Stomach (tissue), 19 donors: ENCODE measurements at places on chromosomes 13 and 19. TPM values are rescaled to one million over a fixed set of nuclear protein-coding genes. Genes with fewer than 3 reads are reported as not detected.
A peak's percentile ranks its signal among the peaks of the same experiment; 100 is the strongest.

Gene ZNF497
- 4.9 TPM for total RNA-seq

Gene CCDC70
- not detected for total RNA-seq

Gene MBD3L3
- total RNA-seq = not detected

Gene AP1M2
- total RNA-seq = 61.0 TPM

Gene DACT3
- total RNA-seq = 10.3 TPM

Gene RELB
- 3.2 TPM for total RNA-seq

Gene C1QTNF9
- not detected for total RNA-seq

DNA sequence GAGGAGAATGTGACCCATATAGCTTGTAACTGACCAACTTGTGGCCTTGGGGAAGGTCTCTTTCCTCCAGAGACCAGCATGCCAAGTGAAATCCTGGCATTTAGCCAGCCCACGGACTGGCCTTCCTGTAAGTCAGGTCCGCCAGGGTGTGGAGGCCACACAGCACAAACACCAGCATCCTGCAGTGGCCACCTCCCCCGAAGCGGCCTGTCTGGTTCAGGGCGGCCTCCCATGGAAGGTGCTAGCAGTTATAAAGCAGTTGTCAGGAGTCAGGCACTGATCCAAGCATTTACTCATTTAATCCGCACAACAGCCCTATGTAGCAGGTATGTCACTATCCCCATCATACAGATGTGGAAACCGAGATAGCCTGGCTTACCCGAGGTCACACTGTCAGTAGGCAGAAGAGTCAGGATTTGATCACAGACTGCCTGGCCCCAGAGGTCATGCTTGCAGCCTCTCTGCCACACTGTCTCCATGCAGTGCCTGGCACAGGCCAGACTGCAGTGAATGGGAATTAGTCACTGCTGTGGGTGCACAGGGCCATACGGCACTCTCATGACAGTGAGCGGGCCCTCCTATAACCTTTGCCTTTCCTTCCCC, 36.7 kb downstream of the CAPN12 start:
- peaks cover 100% of the 10 kb centered on the region for H3K36me3 ChIP-seq
- peak overlapping the region; percentile 74 for H3K27ac ChIP-seq
- H3K27me3 ChIP-seq = no peaks in the 10 kb centered on the region
- H3K4me1 ChIP-seq = peaks cover 68% of the 10 kb centered on the region

DNA sequence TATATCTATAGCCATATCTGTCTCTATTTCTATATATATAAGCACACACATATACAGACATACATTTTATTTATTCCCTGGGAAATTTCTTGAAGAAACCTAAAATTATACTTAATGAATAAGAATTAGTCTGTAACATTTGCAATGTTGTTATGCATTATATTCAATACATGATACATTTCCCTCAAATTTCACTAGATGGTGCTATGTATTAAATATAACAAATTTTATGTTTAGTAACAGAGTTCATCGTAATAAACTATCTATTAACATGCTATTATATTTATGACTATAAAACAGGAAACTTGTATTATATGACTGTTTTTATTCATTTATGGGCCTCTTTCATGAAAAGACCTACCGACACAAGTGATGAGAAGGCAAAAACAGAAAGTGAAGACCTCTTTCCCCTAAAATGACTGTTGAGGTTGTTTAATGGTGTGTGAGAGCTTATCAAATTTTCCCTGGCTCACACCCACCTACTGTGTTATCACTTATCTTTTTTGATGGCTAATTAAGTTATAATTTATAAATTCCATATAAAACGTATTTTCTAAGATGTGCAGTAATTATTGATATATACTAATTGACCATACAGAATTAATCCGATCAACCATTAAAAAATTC, 881.9 kb downstream of the SLITRK6 start:
- no peaks in the 10 kb centered on the region for H3K36me3 ChIP-seq
- no peak for DNase-seq
- H3K4me1 ChIP-seq = no peaks in the 10 kb centered on the region
- H3K27ac ChIP-seq = no peak overlapping the region
- H3K27me3 ChIP-seq = no peaks in the 10 kb centered on the region

- H3K27ac ChIP-seq = no peak overlapping the region
- H3K4me3 ChIP-seq = no peak overlapping the region
- H3K27me3 ChIP-seq = no peaks in the 10 kb centered on the region
- no peak for DNase-seq
- no peaks in the 10 kb centered on the region for H3K4me1 ChIP-seq
- no peaks in the 10 kb centered on the region for H3K36me3 ChIP-seq
Observed at GRCh38 chr13:109945206-109945960, 159.0 kb upstream of the IRS2 start.

DNA sequence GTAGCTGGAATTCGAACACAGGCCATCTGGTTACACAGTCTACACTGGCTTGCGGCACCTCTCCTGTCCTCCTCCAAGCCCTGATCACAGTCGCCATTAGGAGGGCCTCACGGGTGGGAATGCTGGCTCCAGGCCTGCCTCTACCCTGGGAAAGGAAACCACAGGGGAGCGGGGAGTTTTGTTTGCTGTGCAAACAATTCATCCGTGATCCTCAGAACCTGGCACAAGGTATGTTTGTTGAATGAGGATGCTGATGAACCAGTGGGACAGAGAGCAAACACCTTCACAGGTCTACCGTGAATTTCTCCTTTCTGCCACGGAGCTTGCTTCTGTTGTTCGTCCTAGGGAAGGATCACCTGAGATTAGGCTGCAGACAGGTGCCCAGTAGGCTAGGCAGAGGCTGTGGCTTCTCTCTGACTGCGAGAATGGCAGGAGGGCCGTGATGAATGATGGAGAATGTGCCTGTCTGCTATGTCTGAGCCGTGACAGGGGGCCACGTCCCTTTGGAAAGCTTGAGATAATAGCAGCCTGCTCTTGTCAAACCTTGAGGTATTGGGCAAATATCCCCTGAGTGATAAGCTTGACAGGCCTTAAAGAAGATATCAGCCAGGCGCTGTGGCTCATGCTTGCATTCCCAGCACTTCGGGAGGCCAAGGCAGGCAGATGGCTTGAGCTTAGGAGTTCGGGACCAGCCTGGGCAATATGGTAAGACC, 36.7 kb downstream of the PIN1 start:
- no peak overlapping the region for H3K27ac ChIP-seq
- H3K4me1 ChIP-seq = no peaks in the 10 kb centered on the region
- H3K27me3 ChIP-seq = peaks cover 13% of the 10 kb centered on the region
- no peaks in the 10 kb centered on the region for H3K36me3 ChIP-seq
- H3K4me3 ChIP-seq = no peak overlapping the region

GRCh38 chr19:34734537-34735103, 577 bp downstream of the ZNF181 start:
- H3K27ac ChIP-seq = peak overlapping the region; percentile 96
- H3K4me3 ChIP-seq = peak overlapping the region; percentile 63
- peaks cover 42% of the 10 kb centered on the region for H3K36me3 ChIP-seq
- peaks cover 24% of the 10 kb centered on the region for H3K4me1 ChIP-seq
- H3K27me3 ChIP-seq = no peaks in the 10 kb centered on the region
- DNase-seq = no peak

GRCh38 chr13:63842102-63842501, 2426.5 kb upstream of the PCDH20 start:
- DNase-seq = no peak
- H3K36me3 ChIP-seq = no peaks in the 10 kb centered on the region
- no peak overlapping the region for H3K4me3 ChIP-seq
- H3K4me1 ChIP-seq = no peaks in the 10 kb centered on the region
- no peak overlapping the region for H3K27ac ChIP-seq

GRCh38 chr13:80083081-80083852, 257.7 kb downstream of the SPRY2 start:
- no peaks in the 10 kb centered on the region for H3K27me3 ChIP-seq
- no peaks in the 10 kb centered on the region for H3K36me3 ChIP-seq
- no peak for DNase-seq
- peak overlapping the region; percentile 68 for H3K27ac ChIP-seq
- no peaks in the 10 kb centered on the region for H3K4me1 ChIP-seq

GRCh38 chr13:28037399-28037798, 48.9 kb upstream of the URAD start:
- no peak overlapping the region for H3K27ac ChIP-seq
- H3K4me1 ChIP-seq = no peaks in the 10 kb centered on the region
- H3K27me3 ChIP-seq = no peaks in the 10 kb centered on the region

GRCh38 chr19:16153582-16154336, 10.3 kb downstream of the HSH2D start:
- DNase-seq = no peak
- no peak overlapping the region for H3K4me3 ChIP-seq
- H3K4me1 ChIP-seq = no peaks in the 10 kb centered on the region
- H3K36me3 ChIP-seq = peaks cover 70% of the 10 kb centered on the region
- no peak overlapping the region for H3K27ac ChIP-seq
- H3K27me3 ChIP-seq = no peaks in the 10 kb centered on the region

DNA sequence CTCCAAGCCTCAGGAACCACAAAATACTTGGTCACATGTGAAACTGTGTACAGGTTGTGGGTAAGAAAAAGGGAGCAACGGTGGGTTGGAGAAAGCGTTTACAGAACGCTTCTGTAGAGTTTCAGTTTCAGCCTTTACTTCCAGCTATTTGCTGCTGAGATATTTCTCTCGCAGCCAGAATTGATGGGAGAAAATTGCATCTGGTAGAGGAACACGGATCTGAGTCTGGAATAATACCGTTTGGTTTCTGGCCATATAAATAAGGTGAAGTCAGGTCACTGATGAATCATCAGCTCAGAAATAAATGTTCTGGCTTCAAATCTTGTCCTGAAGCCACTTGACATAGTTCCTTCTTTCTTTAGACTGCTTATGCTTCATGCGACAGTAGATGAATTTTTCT, 20.3 kb upstream of the RFC3 start:
- peak overlapping the region; percentile 35 for H3K27ac ChIP-seq
- peak overlapping the region; percentile 21 for H3K4me3 ChIP-seq
- H3K4me1 ChIP-seq = peaks cover 22% of the 10 kb centered on the region

DNA sequence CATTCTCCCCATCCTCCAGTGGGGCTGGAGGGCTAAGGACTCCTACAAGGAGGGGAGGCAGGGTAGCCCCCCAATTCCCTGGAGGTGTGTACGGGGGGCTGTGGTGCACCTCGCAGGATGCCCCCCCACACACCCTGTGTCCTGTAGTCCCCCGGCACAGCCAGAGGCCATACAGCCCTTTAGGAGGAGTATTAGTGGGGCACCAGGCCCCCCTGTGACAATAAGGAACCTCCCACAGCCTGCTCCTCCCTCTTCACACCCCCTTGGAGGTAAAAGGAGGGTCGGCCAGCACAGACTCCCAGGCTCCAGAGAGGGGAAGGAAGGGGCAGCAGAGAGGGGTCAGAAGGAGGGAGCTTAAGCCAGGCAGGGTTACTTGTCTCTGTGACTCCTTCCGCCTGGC, at the start of gene NANOS3:
NANOS3 (plus strand) TSS at position 301 of the 400 bp plus-strand sequence. CDS start 115 bp downstream, outside the sequence.
- no peak within 1 kb of the TSS for H3K4me3 ChIP-seq
- H3K27me3 ChIP-seq = peaks cover 15% of the 10 kb centered on the region
- no peak for DNase-seq
- no peaks in the 10 kb centered on the region for H3K36me3 ChIP-seq
- H3K4me1 ChIP-seq = peaks cover 24% of the 10 kb centered on the region

- no peaks in the 10 kb centered on the region for H3K36me3 ChIP-seq
- no peaks in the 10 kb centered on the region for H3K4me1 ChIP-seq
- H3K27ac ChIP-seq = no peak overlapping the region
- H3K4me3 ChIP-seq = no peak overlapping the region
Observed at GRCh38 chr13:62171697-62172096, 756.0 kb upstream of the PCDH20 start.

- no peak overlapping the region for H3K4me3 ChIP-seq
- no peaks in the 10 kb centered on the region for H3K36me3 ChIP-seq
Observed at GRCh38 chr13:80265348-80265747, 75.6 kb downstream of the SPRY2 start.

DNA sequence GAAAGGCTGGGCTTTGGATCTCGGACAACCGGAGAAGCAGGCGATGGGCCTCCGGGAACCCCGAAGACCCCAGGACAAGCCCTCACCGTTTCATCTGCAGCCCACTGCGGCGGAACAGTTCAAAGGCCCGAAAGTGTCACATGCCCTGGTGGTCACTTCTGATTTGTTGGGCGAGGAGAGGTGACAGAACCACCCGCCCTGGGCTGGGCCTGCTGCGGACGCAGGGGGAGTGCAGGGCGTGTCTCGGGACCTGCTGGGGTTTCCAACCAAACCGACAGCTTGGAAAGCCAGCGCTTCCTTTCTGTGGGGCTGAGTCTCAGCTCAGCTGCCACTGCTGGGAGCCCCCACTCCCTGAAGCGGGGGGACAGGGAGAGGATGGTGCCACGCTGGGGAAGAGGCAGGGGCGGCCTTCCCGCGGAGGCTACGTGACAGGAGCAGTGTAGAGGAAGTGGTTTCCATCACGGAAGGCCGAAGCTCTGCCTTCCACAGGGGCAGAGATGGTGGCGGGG, 22.8 kb upstream of the ZBTB7A start:
- no peak for DNase-seq
- H3K4me3 ChIP-seq = no peak overlapping the region
- peaks cover 51% of the 10 kb centered on the region for H3K36me3 ChIP-seq
- H3K27me3 ChIP-seq = no peaks in the 10 kb centered on the region
